ENCODE measurements at places on chromosomes 5 and 9. TPM values are rescaled to one million over a fixed set of nuclear protein-coding genes. Genes with fewer than 3 reads are reported as not detected.

DNA sequence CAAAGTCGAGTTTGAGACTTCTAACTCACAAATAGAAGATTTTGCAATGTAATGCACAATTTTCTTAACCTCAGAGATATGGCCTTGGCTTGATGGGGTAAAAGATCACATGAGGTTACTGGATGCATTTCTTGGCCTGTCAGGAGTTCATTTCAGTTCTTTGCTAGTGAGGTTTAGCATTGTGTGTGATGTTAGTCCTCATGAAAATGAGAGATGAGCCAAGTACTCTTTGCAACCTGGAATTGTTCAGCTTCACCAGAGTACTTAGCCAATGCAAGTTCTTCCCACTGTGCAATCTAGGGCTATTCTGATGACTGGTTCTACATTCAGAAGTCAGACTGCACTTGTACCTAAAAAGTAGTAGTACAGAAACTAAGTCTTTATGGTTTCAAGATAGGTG, 24.9 kb downstream of the GNAQ start:
- no peaks in the 10 kb centered on the region for H3K36me3 ChIP-seq
- no peaks in the 10 kb centered on the region for H3K27me3 ChIP-seq
- H3K4me1 ChIP-seq = peaks cover 33% of the 10 kb centered on the region
- no peak overlapping the region for H3K27ac ChIP-seq
- DNase-seq = no peak

DNA sequence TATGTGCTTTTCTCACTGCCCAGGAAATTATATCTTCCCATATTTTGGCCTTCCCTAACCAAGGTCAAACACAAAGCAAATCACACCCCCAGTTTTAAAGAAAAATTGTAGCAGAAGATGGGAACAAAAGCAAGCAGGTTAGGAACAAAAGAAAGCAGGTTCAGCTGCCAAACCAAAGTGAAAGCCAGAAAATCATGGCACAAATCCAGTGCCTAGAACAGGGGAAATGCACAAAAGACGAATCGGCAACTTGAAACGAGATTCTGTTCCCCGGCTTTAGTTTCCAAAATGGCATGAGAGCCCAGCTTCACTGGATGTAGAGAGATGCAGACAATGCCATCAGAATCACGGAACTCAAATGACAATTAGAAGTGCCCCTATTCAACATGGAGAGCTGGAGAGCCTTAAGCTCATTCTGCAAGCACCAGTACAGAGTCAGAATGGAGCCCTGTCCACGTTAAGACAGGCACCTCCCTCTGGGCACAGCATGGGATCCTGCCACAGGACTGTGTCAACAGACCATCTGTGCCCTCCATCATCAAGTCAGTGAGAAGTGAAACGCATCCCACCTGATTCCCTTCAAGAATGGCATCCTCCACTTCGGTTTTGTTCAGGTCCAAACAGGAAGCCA, 13.8 kb downstream of the DNAH5 start:
- no peaks in the 10 kb centered on the region for H3K4me1 ChIP-seq
- H3K4me3 ChIP-seq = no peak overlapping the region
- DNase-seq = no peak
- peaks cover 18% of the 10 kb centered on the region for H3K27me3 ChIP-seq

- H3K27ac ChIP-seq = peak overlapping the region; percentile 72
- H3K27me3 ChIP-seq = no peaks in the 10 kb centered on the region
- H3K4me1 ChIP-seq = peaks cover 46% of the 10 kb centered on the region
- H3K36me3 ChIP-seq = no peaks in the 10 kb centered on the region
- peak; percentile 9 for DNase-seq
Observed at GRCh38 chr9:79663300-79663699, 91.5 kb downstream of the TLE4 start.

GRCh38 chr9:133534346-133535291, at the start of gene ADAMTSL2:
TSS of gene ADAMTSL2 (plus strand) at chr9:133534704. CDS start at chr9:133536713, 2,009 bp downstream.
- peaks cover 5% of the 10 kb centered on the region for H3K4me1 ChIP-seq
- no peak within 1 kb of the TSS for H3K4me3 ChIP-seq
- no peaks in the 10 kb centered on the region for H3K36me3 ChIP-seq
- peak; percentile 33 for DNase-seq
- no peak within 1 kb of the TSS for H3K27ac ChIP-seq

DNA sequence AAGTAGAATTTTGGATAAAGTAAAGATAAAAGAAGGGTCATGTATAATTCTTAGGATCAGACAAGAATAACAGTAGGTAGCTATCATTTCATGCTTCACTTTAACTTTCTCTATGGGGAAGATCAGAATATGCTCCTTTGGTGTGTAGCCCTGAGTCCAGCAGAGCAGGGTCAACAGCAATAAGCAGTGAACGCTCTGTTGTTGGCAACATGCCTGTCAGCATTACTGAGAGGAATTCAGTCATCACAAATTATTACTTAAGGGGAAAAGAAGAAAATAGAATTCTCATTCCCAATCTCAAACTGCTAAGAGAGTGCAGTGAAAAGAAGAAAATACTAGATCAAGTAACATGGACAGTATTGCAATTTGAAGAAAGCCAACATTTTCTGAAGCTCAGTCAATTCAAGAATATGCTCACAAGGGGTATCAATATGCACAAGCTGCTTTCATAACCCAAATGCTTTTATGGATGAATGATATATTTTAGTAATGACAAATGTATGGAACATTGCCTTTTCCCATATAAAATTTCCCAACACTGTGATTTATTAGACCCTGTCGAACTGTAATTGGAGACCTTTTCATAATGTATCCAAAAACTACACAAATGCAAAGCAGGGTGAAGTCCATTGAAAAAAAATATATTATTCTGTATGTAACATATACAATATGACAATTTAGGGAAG, 1359.4 kb downstream of the EFNA5 start:
- no peaks in the 10 kb centered on the region for H3K36me3 ChIP-seq
- no peak for DNase-seq
- no peak overlapping the region for H3K4me3 ChIP-seq
- H3K27ac ChIP-seq = no peak overlapping the region
- peaks cover 8% of the 10 kb centered on the region for H3K4me1 ChIP-seq

- no peak for DNase-seq
- no peaks in the 10 kb centered on the region for H3K36me3 ChIP-seq
- no peak overlapping the region for H3K27ac ChIP-seq
Observed at GRCh38 chr5:132475987-132476875, 14.3 kb downstream of the IRF1 start.

DNA sequence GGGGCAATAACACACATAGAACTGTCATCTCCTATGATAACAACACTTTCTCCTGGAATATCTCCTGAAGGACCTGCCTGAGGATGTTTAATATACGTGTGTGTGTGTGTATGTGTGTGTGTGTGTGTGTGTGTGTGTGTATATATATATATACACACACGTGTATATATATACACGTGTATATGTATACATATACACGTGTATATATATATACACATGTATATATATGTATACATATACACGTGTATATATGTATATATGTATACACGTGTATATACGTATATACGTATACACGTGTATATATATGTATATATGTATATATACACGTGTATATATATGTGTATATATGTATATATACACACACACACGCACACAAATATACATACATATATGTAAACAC, 27.5 kb downstream of the CDH18 start:
- no peaks in the 10 kb centered on the region for H3K36me3 ChIP-seq
- no peak overlapping the region for H3K27ac ChIP-seq
- no peak for DNase-seq
- no peaks in the 10 kb centered on the region for H3K27me3 ChIP-seq
- H3K4me3 ChIP-seq = no peak overlapping the region

DNA sequence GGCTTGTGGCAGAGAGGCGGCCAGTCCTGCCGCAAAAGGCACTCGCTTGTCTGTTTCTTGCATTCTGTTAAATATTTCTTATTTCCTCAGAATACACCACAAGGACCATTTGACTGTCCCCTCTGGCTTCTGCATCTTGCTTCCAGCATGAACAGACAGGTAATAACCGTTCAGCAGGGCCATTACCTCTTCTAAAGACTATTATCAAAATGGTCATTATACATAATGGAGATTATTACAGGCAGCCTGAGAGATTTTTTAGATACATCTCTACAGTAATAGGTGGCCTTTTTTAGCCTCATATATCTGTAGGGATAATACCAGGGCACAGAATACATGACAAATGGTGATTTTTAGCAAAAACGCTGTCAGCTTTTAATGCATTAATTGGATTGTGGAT, 382.0 kb downstream of the PSAT1 start:
- no peaks in the 10 kb centered on the region for H3K36me3 ChIP-seq
- peaks cover 23% of the 10 kb centered on the region for H3K27me3 ChIP-seq
- H3K27ac ChIP-seq = no peak overlapping the region
- no peaks in the 10 kb centered on the region for H3K4me1 ChIP-seq

The MPDZ gene
- 35.1 TPM for total RNA-seq
